CD4-positive, alpha-beta memory T cell (primary cell): ENCODE measurements at places on chromosomes 4 and X. TPM values are rescaled to one million over a fixed set of nuclear protein-coding genes. Genes with fewer than 3 reads are reported as not detected.

Gene UGT2B10
- polyA plus RNA-seq, result not detected

Gene PDLIM3
- not detected for polyA plus RNA-seq

Gene SSX4
- not detected for polyA plus RNA-seq

Gene FAM241A
- polyA plus RNA-seq, result 4.7 TPM

Gene CXCL8
- polyA plus RNA-seq, result not detected

Gene PCDH10
- polyA plus RNA-seq, result not detected

Gene ASMT
- 0.35 TPM for polyA plus RNA-seq

Gene KCND1
- not detected for polyA plus RNA-seq

Gene LRRC66
- 0.08 TPM for polyA plus RNA-seq

- H3K36me3 ChIP-seq, result no peaks in the 10 kb centered on the region
- no peak for DNase-seq
- H3K4me1 ChIP-seq, result peaks cover 54% of the 10 kb centered on the region
- no peak overlapping the region for H3K4me3 ChIP-seq
- peak overlapping the region; percentile 52 for H3K27ac ChIP-seq
These were observed 70.1 kb downstream of the NBDY start for GRCh38 chrX:56798866-56799758.

Gene SLC6A8
- polyA plus RNA-seq, result 0.21 TPM

Gene SOWAHB
- not detected for polyA plus RNA-seq

Gene HSD17B13
- polyA plus RNA-seq, result 0.14 TPM

Gene MAGEA2B
- not detected for polyA plus RNA-seq

DNA sequence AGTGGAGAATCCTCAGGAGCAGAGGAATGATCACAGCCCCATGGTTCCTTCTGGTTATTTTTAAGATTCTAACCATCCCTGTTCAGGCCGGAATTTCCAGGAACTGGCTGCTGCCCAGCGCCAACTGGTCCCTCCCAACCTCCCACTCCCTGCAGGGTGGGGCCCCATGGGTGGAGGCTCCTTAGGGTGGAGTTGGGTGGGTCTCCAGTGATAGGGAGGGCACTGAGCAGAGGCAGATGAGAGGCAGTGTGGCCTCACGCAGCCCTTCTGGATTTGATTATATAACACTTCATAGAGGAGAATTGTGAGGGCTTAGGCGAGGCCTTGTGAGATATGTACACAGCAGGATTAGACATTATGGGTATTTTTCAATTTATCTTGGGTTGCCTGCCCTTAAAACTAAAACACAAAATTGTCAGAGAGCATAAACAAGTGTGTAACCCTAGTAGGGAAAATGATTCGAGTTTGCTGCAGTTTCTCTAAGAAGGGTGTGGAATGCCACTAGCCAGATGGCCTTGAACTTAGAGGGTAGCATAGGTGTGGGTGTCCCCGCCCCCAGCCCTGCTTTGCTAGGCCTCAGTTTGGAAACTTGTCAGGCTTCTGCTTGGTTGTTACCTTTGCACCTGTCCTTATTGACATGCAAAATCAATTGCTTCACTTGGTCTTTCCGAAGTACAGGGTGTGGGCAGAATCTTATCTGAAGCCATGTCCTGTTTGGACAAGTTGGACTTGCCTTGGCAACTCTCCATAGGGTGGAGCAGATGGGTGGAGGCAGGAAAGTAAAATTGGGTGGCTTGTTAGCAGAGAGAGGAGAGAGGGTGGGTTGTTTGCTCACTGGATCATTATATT, 9.4 kb downstream of the KLF3 start:
- H3K36me3 ChIP-seq, result no peaks in the 10 kb centered on the region
- H3K27ac ChIP-seq, result peak overlapping the region; percentile 44
- DNase-seq, result peak; percentile 46
- H3K4me1 ChIP-seq, result peaks cover 93% of the 10 kb centered on the region
- no peak overlapping the region for H3K4me3 ChIP-seq

- no peaks in the 10 kb centered on the region for H3K4me1 ChIP-seq
- no peak overlapping the region for H3K4me3 ChIP-seq
- H3K27ac ChIP-seq, result no peak overlapping the region
- H3K36me3 ChIP-seq, result no peaks in the 10 kb centered on the region
- no peak for DNase-seq
- H3K27me3 ChIP-seq, result no peaks in the 10 kb centered on the region
These were observed 1393.3 kb downstream of the ARAP2 start for GRCh38 chr4:34850968-34851367.

Gene ETDA
- polyA plus RNA-seq, result not detected

Gene SAGE1
- polyA plus RNA-seq, result not detected

DNA sequence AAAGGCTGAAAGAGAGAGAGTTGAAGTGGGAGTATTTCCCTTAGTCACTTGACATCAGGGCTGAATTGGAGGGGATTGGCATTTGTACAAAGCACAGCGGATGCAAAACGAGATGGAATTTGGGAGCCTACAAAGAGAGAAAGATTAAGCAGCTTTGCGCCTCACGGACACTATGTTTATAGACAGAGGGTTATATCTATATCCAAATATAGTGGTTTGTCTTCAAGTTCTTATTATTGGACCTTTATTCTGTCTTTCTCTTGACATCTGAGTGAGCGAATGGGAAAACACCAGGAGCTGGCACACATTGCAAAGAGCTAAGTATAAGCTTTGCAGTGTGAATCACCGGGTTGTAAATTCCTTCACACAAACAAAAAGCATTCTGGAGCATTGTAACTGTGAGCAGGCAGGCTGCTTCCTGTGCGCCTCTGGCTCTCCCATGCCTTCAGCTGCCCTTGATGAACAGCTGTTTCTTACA, 500.2 kb downstream of the STIM2 start:
- DNase-seq, result no peak
- no peak overlapping the region for H3K27ac ChIP-seq
- no peaks in the 10 kb centered on the region for H3K27me3 ChIP-seq
- no peaks in the 10 kb centered on the region for H3K36me3 ChIP-seq

Gene SASH3
- 83.3 TPM for polyA plus RNA-seq

- no peak overlapping the region for H3K27ac ChIP-seq
- H3K27me3 ChIP-seq, result no peaks in the 10 kb centered on the region
- H3K4me1 ChIP-seq, result no peaks in the 10 kb centered on the region
- DNase-seq, result no peak
These were observed 464.7 kb upstream of the FAM47C start for GRCh38 chrX:36543499-36543898.
